ENCODE measurements at places on chromosomes 5 and 9.
A peak's percentile ranks its signal among the peaks of the same experiment; 100 is the strongest.

GRCh38 chr5:81435023-81435422 lies 41.1 kb upstream of the ACOT12 start:
- no peak for DNase-seq

GRCh38 chr5:127969002-127969401 lies 114.6 kb upstream of the SLC12A2 start:
- no peak for DNase-seq

- DNase-seq: peak; percentile 63
These were observed at the start of gene PTGES for GRCh38 chr9:129752900-129753729. TSS of gene PTGES (minus strand) at chr9:129753042. CDS start at chr9:129753012, 30 bp downstream.

GRCh38 chr9:105865285-105865684 lies 170.9 kb downstream of the TMEM38B start:
- no peak for DNase-seq

DNA sequence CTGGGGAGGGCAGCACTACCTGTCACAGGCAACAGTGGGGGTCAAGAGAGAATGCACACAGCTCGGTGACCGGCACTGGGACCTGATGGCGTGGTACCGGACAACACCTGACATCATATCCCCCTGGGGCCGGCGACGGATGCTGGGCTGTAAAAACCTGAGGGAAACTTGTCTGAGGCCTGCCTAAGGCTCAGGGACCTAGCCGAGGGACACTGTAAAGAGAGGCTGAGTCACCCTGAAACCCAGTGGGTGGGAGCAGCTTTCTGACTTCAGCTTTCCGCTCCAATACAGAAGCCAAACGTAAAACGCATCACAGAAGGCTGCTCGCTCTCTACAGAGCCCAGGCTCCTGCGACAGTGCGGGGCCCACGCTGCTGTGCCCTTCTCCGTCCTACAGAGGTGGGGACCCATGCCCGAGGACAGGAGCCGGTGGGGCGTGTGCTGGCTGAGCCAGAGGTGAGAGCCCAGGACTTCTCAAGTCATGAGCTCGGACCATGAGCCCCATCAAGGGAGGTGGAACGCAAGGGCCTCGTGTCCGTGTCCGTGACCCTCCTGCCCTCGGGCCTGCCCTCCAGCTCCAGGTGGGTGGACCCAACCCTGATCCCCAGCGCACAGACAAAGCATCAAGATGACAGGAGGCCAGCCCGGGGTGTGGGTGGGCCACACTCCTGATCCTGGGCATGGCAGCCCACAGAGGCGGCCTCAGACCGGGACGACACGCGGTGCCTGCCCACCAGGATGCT lies 5.3 kb downstream of the RALGDS start:
- peak; percentile 65 for DNase-seq

DNA sequence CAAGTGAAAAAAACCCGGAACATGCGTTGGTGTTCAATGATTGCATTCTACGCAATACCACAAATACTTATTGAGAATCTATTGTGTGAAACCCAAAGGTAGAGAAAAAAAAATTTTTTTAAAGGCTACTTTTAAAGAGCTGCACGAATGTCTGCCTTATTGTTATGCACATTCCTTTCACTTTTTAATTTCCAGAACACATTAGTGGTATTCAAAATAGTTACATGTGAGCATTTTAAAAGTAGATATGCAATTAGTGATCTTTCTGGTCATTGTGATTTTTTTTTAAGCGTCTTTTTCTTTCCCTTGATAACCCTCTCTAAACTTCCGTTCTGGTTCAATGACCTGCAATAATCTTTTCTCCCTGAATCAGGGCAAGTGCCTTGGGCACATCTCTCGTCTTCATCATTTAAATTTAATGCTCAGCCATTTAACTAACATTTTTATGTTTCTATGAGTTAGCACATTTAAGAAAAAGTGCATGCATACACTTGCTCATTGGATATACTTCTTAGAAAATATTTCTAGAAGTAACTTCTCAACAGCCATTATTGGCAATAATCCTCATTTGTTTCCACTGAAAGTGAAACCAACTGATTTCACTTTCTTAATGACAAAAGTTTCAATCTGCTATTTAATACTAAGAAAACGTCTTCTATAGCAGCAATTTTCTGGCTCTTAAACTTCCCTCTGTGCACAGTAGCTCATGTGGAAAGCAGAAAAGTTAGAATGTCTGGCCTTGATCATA lies 80.3 kb downstream of the CDH6 start:
- DNase-seq: peak; percentile 24

DNA sequence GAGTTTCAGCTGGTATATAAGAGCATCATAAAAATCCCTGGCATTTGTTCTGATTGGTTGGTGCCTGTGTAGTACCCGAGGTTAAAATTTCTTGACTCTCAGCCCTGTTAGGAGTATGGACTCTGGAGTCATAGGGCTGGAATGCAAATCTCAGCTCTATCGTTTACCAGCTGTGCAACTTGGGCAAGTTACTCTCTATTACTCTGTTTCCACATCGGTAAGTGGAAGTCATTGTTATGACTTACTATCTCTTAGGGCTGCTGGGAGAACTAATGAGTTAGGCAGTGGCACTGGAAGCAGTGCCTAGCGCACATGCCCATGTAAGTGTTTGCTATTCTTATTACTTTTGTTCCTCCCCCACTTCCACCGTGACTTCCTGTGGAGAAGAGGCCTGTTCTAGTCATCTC lies 141.6 kb downstream of the BOD1 start:
- peak; percentile 75 for DNase-seq

GRCh38 chr5:6435356-6435755 lies 13.3 kb upstream of the UBE2QL1 start:
- no peak for DNase-seq

DNA sequence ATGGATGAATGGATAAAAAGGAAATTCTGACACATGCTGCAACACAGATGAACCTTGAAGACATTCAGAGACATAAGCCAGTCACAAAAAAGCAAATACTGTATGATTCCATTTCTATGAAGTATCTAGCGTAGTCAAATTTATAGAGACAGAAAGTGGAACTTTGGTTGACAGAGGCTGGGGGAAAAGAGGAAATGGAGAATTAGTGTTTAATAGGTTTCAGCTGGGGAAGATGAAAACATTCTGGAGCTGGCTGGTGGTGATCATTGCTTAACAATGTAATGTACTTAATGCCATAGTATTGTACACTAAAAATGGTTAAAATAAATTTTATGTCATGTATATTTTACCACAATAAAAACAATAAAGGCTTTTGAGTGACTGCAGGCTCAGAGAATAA lies 24.2 kb downstream of the PPIC start:
- no peak for DNase-seq

- no peak for DNase-seq
These were observed 180.4 kb downstream of the DAB2IP start for GRCh38 chr9:121831869-121832268.

DNA sequence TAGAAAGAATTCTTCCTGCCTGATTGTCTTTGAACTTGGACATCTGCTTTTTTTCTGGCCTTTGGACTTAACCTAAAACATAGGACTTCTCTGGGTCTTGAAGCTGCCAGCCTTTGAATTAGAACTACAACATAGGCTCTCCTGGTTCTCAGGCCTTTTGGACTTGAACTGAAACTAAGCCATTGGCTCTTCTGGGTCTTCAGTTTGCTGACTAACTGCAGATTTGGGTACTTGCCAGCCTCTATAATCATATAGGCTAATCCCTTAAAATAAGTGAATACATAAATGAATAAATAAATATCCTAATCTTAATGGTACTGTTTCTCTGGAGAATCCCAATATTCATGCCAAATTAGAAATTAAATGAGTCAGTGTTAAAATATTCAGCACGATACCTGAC lies 473.4 kb upstream of the PAPPA start:
- DNase-seq: peak; percentile 49

GRCh38 chr9:93319301-93319991 lies 132.0 kb upstream of the FAM120A start:
- DNase-seq: no peak

DNA sequence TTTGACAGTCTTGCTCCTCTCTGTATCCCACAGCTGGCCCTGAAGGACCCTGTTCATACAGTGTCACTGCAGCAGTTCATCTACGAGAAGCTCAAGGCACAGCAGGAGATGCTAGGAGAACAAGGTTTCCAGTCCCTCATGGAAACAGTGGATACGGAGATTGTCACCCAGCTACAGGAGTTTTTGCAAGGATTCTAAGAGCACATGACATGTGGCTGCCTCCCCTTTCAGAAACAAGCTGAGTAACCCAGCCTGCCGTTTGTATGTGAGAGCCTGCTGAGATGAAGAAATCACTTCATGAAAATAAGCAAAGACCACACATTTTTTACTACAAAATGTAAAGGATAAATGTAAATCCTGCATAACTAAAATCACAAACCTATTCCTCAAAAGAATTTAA lies 48.5 kb downstream of the LRRC70 start:
- no peak for DNase-seq

- no peak for DNase-seq
These were observed 11.6 kb downstream of the TMOD1 start for GRCh38 chr9:97512966-97513560.

DNA sequence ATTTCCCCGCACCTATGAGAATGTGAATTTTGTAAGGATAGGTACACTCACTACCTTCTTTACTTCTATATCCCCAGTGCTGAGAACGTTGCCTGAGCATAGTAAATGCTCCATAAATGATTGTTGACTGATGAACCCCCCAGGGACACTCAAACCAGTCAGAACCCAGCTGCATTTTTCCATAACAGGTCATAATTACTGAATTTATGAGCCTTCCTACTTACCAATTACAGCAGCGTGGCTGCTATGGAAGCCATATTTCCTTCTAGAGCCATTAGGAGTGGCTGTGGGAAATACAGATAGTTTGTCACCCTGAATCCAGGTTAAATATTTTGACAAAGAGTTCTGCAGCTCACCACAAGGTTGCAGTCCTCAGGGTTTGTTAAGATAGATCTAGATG lies 135.0 kb downstream of the TAF11L14 start:
- no peak for DNase-seq

GRCh38 chr9:132154863-132155567 lies 6.8 kb upstream of the NTNG2 start:
- DNase-seq: no peak

DNA sequence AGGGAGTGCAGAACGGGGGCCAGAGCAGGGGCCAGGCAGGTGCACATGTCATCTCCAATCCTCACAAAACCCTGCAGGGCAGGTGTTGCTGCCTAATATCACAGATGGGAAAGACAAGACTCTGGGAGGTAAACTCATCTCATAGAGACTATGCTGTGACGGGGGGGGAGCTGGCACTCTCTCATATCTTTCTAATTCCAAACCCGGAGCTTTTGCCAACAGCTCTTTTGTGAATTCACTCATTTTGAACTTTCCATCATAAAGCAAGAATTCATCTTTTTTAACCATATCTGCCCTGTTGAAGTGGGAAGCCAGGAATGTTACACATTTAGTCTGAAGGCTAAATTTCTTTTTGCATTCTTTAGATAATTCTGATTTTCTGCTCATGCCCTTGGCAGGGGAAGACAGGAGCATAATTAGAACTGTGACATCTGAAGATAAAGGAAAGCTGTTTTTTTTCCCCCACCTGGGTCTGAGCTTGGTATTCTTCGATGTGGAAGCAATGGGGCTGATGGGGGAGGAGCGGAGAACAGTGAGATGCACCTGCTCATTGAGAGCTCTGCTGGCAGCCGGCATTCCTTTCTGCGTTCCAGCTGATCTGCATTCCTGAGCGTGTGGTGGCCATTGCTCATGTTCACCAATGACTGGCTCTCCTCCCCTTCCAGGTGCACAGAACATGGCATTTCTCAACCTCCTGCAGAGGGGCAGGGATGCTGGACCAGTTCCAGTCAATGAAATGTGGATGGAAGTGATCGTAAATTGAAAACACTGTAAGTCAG lies 159.2 kb downstream of the NSG2 start:
- DNase-seq: no peak

DNA sequence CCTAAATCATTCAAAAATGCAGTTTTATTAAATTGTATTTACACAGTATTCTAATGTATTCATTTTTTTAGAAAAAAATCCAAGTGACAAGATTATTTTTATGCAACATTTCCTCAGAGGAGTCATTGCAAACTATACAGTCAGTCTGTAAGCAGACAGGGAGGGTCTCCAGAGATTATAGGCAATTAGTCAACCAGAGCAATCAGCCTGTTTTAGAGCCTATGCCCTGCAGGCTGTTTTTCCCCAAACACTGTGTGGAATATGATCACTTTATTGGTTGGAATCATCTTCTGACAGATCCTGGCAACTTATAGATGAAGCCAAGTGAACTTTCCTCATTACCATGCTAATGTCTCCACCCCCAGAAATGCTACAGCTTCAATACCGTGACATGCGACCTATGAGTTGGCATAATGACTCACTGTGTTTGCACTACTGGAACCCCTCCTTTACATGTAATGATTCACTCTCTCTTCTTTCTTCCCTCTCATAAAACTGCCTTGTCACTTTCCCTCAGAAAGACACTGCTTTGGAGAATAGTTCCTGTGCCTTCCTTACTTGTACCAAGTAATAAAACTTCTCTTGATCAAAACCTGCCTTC lies 577.7 kb upstream of the FTMT start:
- DNase-seq: peak; percentile 76

DNA sequence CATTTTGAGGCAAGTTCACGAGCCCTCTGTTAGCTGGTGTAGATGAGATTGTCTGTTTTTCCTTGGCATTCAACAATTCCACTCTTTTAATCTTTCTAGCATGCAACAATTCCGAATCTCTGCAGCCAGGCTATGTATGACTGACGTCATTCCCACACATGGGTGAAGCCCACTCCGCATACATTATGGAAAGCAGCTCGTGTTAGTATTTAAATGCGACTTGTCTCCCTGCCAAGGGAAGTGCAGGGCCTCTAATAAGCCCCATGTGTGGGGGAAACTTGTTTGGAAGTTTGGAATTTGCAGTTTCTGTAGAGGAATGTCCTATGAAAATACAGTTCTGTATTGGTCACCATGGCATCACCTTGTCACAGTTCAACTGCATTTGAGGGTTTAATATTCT lies 146.0 kb upstream of the FBXL7 start:
- no peak for DNase-seq

DNA sequence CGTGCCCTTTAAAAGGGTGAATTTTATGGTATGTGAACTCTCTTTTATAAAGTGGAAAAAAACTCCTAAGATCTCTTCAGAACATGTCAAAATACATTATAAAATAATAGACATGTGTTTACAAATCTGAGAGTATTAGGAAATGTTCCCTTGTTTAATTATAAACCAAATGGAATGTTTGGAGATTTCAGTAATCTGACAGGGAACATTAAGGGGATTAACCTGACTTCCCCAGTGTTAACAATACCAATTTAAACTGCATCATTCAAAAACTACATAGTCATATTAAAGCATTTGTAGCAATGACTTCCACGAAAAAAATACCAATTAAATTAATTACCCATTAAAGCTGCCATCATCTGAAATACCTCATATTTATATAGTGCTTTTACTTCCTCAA lies 1.6 kb upstream of the OCLN start:
- no peak for DNase-seq

DNA sequence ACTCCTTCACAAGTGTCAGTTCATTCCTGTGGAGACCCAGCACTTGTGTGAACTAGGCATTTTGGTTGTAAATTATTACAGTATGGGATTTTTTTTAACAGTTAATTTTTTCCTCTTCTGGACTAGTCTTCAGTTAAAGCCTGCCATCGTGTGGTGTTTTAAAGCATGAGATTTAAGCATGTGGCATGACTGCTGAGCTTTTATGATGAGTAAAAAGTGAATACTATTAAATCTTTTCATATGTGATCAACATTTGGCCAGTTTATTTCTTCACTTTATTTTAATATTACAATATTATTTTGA lies 25.0 kb downstream of the LMNB1 start:
- peak; percentile 24 for DNase-seq

Measured in M059J (cell line).